GM12891 (cell line): ENCODE measurements at places on chromosomes 12 and 14.

DNA sequence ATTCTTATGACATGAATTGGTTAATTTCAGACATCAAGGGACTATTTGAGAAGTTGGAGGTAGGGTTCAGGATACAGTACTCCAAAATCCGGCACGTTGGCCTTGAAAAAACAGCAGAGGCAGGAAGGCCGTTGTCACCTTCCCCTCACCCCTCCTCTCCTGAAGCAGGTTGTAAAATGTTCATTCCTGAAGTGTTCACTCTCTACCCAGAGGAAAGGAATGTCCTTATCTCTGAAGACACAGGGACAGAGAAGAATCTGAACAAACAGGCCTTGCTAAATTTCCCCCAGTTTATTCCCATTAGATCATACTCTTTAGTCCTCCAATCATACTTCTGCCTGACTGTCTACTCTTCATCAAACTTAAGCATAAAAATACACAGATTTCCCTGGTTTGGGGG lies 313.6 kb downstream of the ZFP36L1 start:
- DNase-seq: no peak

- no peak for DNase-seq
Observed at GRCh38 chr12:15638231-15638630, 151.0 kb downstream of the EPS8 start.

DNA sequence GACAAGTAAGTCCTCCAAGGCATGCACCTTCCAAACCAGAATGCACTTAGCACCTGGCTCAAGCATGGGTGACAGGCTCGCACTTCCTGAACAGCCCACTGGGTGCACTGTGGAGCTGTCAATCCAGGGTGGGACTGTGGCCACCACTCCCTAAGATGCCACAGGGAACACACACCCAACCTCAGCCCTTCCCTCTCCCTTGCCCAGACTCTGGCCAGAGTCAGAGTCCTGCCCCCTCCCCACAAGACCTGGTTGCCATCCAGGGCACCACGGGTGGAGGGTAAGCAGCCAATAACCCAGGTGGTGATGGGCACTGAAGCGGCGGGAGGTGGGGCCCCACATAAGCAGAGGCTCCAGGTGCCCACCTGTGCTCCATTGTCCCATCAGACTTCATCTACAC lies 160.6 kb downstream of the MYRFL start:
- DNase-seq: peak; percentile 16

- no peak for DNase-seq
Observed at GRCh38 chr12:124677552-124678356, 110.3 kb upstream of the NCOR2 start.

DNA sequence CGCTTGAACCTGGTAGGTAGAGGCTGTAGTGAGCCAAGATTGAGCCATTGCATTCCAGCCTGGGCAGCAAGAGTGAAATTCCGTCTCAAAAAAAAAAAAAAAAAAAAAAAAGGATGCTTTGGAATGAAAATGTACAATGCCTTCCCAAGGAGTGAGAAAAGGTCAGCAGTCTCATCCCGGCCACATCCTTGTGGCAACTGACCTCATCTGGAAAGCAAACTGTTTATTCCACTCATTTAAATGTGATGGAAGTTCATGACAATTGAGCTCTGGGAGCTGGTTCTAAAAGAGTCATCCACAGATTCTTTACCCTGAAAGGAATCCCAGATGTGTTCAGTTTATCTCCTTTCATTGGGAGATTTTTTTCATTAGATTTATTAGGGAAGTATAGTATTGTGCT lies 19.4 kb upstream of the LIMA1 start:
- DNase-seq: no peak

- DNase-seq: no peak
Observed at GRCh38 chr14:95365401-95365800, 45.7 kb upstream of the CLMN start.

GRCh38 chr12:64385019-64385418 lies 5.5 kb downstream of the C12orf56 start:
- DNase-seq: no peak

DNA sequence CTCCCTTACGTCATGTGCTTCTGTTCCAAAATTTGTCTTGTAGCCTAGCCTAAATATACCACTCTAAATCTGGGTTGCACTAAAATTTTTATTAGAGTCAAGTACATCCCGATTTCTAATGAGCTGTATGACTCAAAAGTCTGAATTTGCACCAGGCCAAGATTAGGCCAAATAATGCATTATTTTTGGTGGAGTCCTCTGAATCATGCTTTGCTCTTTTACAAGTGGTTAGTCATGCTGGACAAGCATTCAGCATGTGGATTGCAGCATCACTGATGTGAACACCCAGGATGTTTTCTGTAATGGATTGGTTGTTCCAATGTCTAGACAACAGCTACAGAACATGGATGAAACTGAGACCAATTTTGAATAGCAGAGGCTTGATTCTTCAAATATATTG lies 23.7 kb downstream of the HEBP1 start:
- DNase-seq: no peak

GRCh38 chr14:104389326-104390220 lies 190.0 kb upstream of the C14orf180 start:
- DNase-seq: no peak

DNA sequence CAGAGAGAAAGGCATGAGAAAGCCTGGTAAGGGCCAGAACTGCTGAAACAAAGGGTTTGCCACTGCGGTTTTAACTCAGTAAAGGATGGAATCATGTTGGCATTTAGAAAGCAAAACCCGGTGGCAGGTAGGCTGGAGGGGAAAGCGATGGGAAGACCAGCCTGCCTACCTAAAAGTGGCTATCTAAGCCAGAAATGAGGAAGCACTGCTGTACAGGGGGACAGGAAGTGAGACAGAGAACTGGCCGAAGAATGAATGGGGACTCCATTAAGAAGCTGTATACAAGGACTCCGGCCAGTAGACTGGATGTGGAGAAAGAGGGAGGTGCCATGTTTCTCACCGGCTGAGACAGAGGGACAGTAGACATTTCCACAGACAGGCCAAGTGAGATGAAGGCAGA lies 48.2 kb downstream of the PPM1H start:
- no peak for DNase-seq

DNA sequence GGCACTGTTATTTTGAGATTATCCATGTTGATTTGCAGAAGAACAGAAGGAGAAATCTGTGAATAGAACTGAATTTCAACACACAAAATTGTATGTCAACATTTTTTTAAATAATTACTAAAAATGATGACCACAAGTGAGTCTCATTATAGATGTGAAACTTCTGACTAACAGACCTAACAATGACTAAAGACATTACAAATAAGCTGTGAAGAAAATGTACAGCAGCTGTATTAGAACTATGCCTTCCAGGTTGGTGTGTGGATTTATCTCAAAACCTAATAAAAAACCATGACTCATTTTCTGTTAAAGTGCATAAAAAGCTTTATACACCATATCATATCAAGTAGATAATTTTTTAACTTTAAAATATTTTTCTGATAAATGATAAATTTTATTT lies 22.5 kb upstream of the FOXG1 start:
- DNase-seq: no peak

DNA sequence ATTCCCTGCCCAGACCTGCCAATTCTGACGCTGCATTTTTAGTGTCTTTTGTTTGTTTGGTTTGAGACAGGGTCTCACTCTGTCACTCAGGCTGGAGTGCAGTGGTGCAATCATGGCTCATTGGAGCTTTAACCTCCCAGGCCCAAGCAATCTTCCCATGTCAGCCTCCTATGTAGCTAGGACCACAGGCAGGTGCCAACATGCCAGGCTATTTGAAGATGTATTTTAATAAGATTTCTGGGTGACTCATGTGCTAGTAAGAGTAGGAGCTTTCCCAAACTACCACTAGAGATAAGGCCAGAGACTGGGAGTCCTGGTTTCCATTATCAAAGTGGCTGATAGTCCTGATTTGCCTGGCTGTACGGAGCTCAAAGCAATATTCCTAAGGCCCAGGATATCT lies 693.3 kb downstream of the MED13L start:
- DNase-seq: no peak

DNA sequence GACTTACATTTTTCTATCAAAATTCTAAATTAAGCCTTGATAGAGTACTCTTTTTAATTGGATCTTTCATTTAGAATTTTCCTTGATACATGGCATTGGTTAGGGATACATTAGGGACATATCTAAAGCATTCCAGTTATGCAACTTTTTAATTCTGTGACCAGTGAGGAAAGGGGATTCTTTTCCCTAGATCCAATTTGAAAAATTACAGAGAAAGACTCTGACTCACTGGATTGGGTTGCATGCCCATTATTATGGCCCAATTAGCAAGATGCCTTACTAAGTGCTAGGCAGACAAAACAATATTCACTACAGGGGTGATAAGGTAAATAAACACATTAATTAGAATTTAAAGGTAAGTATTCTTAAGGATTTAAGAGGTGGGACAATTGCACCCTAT lies 5.2 kb upstream of the RAD52 start:
- DNase-seq: no peak

GRCh38 chr14:21734457-21735074 lies 60.9 kb upstream of the OR4E1 start:
- DNase-seq: peak; percentile 5

DNA sequence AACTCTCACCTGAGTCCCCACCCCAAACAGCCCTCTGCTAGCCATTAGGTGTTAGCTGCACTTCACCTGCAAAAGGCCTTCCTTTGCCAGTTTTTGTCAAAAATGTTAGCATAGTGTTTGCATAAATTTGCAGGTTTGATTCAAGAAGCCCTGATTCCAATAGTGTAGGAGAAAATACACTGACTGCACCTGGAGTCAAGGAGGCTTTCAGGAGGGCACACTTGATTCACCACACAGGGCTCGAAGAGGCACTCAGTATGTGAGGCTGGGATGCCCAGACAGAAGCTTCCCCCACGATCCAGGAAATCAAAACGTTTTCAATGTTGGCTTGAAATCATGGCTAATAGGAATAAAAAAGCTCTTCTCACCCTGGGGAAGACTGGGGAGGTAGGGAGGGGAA lies 40.5 kb upstream of the DDX11 start:
- no peak for DNase-seq

- no peak for DNase-seq
Observed at GRCh38 chr14:62079038-62079437, 316.8 kb downstream of the SNAPC1 start.

- DNase-seq: no peak
Observed at GRCh38 chr12:105369014-105369413, 38.5 kb downstream of the C12orf75 start.

DNA sequence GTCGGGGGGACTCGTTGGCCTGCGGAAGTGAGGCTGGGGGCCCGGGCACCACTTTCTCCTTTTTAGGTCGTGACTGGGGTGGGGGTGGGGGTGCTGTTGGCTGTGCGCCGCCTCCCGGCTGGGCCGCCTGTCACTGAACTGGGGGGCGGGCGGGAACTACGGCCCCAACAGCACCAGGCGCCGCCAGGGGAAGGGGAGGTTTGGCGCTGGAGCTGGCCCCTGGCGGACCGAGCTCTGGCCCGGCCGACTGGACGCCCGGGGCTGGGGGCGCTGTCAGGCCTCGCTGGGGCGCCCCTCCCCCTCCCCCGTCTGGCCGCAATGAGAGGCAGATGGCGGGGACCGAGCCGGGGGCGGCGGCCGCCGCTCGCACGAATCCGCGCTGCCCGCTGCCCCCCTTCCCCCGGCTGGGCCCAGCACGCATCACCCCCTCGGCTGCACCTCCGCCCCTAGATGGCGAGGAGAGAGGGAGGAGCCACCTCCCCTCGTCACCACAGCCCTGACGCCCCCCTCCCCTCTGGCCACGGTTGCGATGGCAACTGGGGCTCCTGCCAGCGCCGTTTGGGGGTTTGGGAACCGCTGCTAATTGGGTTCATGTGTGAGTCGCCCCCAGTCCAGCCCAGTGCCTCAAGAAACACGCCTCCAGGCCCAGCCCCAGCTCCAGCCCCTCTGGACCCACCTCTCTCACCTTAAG lies 723 bp downstream of the NFATC4 start:
- peak; percentile 72 for DNase-seq

GRCh38 chr12:77817276-77817675 lies 13.4 kb upstream of the NAV3 start:
- DNase-seq: no peak

GRCh38 chr12:26636710-26637328 lies 196.2 kb downstream of the ITPR2 start:
- no peak for DNase-seq

- no peak for DNase-seq
Observed at GRCh38 chr14:71230897-71231296, 323.6 kb downstream of the PCNX1 start.

GRCh38 chr14:30692669-30693068 lies 70.5 kb downstream of the SCFD1 start:
- DNase-seq: no peak

DNA sequence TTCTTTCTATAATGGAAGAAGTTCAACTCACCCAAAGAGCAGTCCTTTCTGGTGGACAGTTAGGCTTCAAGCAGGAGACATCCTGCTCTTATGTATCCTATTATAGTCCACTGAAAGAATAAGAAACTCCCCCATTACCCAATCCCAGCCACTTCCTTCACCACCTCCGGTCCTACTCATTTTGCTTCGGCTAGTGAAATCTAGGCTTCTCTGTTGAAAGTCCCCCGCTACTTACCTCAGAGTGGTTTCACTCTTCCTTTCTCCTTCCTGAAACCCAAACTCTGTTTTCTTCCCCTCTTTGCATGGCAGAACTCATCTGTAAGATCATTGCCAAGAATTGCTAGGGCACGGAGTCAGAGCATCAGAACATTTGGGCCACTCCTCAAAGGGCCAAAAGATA lies at the start of gene GPR84:
GPR84 (minus strand) TSS at position 74 of the 400 bp plus-strand sequence. CDS start 635 bp downstream, outside the sequence.
- no peak for DNase-seq

DNA sequence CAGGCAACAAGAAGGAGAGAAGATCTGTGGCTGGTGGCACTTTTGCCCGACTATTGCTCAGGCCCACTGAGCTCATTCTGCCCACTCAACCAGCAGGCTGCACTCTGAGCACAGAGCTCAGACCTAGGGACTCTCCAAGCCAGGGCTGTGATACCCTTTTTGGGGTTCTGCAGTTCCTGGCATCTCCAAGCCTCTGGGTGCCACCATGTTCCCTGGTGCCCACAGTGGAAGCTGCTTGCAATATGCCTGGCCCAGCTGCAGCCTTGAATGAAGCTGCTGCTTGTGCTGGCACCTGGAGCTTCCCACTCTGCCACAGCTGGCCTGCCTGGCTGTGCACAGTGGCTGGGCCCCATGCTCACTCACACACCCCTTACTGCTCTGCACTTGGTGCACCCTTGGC lies 236.1 kb downstream of the ADGRD1 start:
- DNase-seq: no peak

DNA sequence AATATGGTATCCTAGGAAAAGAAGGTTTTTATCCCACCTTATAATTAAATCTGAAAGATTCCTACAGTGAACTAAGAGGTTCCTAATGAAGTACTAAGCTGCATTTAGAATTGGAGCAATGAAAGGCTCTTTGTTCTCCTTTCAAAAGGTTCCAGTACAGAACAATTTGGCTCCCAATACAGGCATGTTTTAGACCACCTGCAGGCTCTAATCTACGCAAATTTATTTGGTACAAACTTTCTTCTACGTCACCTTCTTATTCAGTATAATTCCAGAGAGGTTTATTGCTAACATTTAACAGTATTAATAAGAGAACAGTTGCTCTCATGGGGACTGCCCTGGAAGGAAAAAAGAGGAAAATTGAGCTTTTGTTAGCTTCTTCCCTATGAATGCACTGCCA lies 37.6 kb upstream of the SLCO1C1 start:
- no peak for DNase-seq

GRCh38 chr12:62351326-62351725 lies 91.1 kb downstream of the USP15 start:
- no peak for DNase-seq

- no peak for DNase-seq
Observed at GRCh38 chr12:127811988-127812387, 455.0 kb upstream of the TMEM132C start.

GRCh38 chr14:88746052-88746451 lies 46.7 kb downstream of the EML5 start:
- DNase-seq: no peak

- DNase-seq: no peak
Observed at GRCh38 chr12:104258476-104259067, 43.0 kb downstream of the TXNRD1 start.
